ENCODE measurements at places on chromosomes 7 and 10.

GRCh38 chr7:44445986-44446671 lies 44.3 kb downstream of the NUDCD3 start:
- DNase-seq, result no peak

DNA sequence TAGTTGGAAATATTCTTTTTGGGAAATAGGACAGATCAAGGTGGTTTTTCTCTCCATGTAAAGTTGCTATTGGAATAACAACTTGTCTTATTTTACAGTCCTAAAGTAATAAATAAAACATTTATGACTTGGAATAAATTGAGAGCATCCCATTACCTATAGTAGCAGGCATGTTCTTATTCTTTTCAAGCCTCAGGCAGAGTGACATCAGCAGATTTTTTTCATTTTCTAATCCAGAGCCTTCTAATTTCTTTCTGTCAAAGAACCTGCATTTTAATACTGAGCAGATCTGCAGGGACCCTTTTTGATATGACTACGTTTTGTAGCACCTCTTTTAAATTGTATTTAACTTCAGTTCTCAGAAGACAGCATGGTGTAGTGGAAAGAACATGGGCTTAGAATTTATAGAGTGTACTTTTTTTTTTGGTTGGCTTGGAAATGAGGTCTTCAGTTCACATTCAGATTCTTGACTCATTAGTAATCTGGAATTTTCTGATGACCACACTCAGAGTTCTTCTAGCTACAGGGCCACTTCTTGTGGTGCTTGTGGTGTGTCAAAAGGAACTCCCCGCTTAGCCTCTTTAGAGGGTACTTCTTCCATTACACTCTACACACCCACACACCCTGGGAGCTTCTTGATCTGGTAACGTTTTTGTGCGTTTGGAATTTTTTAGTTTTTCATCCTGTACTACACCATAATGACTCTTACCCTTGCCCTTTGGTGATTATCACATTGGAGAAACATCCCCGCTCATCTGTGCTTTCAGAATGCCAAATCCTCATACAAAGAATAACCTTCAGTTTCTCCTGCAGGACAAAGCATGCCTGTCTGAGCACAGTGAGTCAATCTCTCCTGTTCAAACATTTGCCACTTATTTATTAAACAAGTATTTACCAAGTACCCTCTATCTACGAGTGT lies 34.6 kb downstream of the AGK start:
- no peak for DNase-seq

DNA sequence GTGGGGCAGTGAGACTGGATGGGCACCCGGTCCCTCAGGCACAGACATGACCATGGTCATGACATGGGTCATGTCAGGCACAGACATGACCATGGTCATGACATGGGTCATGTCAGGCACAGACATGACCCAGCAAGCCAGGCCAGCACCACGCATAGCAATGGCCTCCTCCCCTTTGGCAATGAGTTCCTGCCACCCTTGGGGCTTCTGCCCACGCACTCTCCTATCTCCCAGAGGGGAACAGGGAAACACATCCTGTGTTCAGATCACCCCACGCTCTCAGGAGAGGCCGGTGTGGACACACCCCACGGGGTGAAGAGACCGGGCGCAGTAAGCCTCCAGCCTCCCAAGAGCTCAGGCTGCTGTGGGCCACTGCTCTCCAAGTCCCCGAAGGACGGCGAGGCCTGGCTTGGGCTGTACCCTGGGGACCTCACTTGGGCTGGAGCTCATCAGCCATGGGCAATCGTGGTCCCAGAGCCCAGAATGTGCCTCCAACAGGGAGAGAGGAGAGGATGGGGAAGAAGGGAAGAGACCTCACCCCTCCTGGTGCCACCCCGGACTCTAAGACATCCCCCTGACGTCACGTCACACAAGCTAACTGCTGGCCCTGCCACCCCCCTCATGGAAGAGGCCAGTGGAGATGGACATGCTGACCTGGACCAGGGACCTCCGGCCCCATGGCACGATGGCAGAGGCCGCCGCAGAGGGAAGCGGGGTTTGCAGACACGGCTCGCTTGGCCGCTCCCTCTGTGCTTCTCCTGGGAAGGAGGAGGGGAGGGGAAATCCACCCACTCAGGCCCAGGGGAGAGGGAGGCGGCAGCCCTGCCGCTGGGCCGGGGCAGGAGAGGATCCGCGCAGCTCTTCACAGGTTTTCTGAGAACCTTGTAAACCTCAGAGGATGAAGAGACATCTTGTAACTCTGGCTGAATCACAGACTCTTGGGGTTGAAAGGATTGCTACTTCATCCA lies 269.6 kb downstream of the ELFN1 start:
- DNase-seq, result no peak

DNA sequence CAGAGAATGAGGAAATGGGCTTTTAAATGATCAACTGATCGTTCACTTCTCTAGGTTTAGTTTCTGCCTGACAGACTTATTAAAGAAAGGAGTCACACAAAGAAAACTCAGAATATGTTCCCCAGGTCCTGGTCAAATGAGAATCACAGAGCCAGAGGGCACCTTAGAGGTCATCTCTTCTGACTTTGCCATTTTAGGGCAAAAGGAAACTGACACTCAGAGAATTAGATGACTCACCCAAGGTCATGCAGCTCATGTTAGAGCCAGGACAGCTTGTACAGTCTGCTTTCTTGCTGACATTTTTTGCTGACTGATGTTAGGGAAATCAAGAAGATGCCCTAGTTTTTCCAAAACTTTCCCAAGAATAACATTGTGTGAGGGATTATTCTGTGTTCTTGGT lies 312.7 kb upstream of the SP8 start:
- DNase-seq, result no peak

DNA sequence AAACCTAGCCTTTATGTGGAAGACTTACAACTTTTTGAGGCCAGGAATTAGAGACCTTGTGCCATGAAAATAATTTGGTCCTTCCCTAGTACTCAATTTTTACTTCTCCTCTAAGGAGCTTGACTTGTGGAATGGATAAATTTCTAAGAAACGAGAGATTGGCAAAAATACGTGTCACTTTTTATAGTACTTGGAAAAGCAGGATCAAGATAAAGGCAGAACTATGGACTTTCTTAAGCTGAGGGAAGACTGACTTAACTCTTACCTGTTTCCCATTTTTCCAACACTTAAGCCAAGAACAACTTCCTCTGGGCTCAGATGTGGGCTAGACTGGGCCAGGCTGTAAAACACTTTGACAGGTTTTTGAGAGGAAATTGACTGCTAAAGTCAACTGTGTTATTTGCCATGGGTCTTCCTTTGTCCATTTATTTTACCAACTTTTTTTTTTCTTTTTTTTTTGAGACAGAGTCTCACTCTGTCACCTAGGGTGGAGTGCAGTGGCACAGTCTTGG lies 2.0 kb upstream of the WBP1L start:
- DNase-seq, result no peak

DNA sequence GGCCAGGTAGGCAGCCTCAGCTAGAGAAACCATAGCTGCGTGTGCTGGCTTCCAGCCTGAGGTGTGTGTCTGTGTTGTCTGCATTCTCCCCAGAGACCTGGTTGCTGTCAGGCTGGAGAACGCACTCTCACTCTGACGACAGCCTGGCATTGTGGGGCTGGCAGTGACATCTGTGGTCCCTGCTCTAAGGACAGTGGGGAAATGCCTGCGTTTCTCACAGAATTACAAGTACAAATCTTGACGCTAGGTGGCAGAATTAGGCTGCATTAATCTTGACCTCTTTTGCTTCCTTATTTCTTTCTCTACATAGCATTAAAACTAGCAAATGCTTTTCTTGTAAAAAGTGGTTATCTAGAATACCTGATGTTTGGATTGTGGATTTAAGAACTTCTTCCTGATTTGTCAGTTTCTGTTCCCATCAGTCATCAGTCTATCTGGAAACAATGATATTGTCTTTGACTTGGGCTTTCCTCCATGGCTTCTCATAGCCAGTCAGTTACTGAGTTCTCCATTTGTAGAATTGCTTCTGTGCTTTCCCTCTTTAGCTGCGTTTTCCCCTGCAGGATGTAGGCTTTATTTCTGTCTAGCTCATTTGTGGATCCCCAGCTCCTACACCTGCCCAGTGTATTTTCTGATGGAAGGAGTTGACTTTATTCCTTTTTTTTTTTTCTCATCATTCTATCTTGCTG lies 86.0 kb downstream of the FANK1 start:
- no peak for DNase-seq

GRCh38 chr7:99340659-99341058 lies 15.0 kb downstream of the ARPC1A start:
- no peak for DNase-seq

DNA sequence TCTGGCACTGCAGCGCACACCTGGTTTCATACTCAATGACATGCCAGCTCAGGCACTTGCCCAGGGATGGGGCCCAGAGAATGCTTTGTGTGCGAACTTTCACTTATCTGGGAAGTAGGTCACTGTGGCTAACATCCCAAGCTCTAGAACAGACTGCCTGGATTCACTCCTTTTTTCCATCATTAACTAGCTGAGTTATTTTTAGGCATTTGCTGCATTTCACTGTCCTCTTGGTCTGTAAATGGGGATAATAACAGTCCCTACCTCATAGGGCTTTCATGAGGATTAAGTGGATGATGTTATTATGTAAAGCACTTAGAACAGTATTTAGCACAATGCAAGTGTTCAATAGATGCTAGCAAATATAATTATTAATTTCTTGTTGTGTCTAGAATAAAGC lies 98.7 kb upstream of the DOCK1 start:
- DNase-seq, result no peak

- DNase-seq, result no peak
Observed at GRCh38 chr10:83572036-83572435, 567.3 kb upstream of the GHITM start.

DNA sequence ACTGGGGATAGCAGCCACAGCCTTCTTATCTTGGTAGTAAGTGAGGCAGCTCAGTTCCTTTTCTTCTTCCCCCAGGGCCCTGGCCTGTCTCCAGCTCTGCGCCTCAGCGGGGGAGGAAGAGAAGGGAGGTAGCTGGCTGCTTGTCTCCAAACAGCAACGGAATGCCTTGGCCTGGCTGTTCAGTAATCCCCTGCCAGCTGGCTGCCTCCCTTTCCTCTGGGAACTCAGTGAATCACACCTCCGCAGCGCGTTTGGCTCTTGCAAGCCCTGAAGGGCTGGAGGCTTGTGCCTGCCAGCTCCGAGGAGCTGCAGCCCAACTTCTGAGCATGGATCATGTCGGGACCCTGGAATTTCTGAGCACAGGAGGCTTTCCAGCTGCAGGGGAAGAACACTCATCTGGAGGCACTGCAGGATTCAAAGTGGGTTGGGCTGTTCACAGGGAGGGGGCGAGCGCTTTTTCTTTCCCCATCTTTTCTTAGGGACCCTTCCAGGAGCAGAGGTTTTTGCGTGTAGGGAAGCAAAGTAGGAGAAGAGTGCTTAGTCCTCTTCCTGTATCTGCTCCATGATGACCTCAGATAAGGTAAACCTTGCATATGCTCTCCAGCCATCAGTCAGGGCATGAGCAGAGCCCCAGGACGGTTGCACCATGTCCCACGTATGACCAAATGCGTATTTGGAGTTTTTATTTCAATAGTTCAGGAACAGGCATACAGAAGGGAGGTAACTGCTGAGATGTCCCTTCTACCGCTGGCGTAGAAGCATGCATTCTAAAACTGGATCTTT lies 253.2 kb upstream of the INHBA start:
- DNase-seq, result peak; percentile 93

DNA sequence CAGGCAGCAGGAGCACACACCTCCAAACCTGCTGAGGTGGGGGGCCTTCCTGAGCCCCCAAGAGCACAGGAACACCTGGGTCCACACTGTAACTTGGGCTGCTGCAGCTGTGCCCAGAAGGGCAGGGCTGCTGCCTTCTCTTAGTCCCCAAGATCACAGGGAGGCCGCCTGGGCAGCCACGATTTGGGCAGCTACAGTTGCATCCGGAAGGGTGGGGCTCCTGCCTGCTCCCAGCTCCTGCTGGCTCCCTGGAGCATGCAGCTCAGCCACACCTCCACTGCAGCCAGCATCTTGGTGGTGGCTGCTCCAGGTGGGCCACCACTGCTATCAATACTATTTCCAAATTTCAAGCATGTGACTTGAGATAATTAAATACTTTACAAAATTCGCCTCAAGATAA lies 38.5 kb upstream of the AGMO start:
- no peak for DNase-seq

DNA sequence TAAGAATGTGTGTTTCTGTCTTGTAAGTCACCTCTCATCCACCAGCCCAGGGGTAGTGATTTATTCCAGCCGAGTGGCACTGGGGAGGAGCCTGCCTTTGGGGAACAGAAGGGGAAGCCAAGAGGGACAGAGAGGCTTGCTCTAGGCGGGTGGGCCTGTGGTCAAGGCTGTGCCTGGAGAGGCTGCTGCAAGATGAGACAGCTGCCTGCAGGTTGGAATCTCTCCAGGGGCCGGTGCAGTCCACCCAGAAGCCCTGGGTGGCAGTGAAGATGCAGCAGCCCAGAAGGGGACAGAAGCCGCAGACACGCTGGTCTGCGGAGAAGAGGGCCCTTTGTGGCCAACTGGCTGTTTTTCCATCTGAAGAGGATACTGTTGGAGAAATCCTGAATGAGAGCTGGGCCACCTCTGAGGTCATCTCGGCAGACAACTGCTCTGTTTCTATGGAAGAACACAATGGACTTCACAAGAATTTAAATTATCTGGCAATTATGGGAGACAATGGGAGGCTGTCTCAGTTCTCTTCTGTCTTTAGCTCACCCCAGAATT lies 175.7 kb downstream of the GFRA1 start:
- DNase-seq, result no peak

GRCh38 chr7:27173511-27173955 lies 587 bp downstream of the HOXA10 start:
- peak; percentile 49 for DNase-seq

GRCh38 chr10:129761981-129762956 lies 201.8 kb downstream of the EBF3 start:
- DNase-seq, result no peak

GRCh38 chr10:58028597-58029366 lies 238.9 kb downstream of the IPMK start:
- no peak for DNase-seq

DNA sequence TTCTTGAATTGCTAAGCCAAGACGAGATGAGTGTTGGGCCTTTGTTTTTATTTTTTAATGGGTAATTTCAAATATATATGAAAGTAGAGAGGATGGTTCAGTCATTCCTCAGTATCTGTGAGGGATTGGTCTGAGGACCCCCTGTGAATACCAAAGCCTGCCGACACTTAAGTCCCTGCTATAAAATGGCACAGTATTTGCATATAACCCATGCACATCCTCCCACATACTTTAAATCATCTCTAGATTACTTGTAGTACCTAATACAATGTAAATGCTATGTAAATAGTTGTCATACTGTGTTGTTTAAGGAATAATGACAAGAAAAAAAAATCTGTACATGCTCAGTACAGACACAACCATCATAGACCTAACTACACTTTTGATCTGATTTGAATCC lies 73.4 kb downstream of the NOD1 start:
- DNase-seq, result no peak

DNA sequence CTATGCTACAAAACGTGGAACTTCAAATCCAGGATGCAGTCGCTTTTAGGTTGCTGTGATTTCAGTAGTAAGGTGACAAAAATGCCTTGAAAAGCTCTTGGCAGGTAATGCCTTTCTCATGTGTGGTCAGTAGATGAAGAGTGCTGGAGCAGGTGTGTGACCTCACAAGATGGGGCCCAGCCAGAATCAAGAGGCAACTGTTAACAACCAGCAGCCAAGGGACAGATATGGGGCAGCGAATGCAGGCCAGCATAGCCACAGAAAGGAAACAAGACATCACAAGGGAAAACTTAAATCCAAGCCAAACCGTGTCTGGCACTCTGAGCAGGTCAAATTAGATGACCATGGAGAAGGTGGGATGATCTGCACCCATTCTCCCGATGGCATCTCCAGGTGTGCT lies 12.3 kb downstream of the HUS1 start:
- no peak for DNase-seq

- no peak for DNase-seq
Observed at GRCh38 chr10:132521466-132522102, 16.0 kb upstream of the INPP5A start.
